Stimulated activated CD8-positive, alpha-beta memory T cell treated with anti-CD3 and anti-CD28 coated beads, Interleukin-15, amount 100 ng/mL, for 4 hours (primary cell): ENCODE measurements at places on chromosomes 3 and 15.

GRCh38 chr3:128624526-128625138, 26.0 kb downstream of the RPN1 start:
- no peak for DNase-seq

DNA sequence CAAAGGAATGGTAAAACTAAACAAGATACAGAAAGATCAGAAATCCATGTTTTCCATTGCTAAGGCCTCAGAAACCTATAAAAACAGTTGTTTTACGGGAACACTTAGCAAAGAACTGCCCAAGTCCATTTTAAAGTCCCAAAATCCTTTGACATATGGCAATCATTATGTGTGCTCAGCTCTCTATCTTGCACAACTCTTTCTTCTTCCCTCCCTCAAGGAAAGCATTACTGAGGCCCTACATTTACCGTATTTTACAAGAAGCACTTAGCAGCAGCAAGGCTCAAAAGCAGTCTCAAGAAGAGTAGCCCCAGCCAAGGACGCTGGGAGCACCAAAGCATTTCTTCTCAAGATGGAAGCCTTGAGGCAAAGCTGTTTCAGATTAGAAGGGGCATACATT, 169.6 kb upstream of the LRTM1 start:
- DNase-seq: no peak

DNA sequence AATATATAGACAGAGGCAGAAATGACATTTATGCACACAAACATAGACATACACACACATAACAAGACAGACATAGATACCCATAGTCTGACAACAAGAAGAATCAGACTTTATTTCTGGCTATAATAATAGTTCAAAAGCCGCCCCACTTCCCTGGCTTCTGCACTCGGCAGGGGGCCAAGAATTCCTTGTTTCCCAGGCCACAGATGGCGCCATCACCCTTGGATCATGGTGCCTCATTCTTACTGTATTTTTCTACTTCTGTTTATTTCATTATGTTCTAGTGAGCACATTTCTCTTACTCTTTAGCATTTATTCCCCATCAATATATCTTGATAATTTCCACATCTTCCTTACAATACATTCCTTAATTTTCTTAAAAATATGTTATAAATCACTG, 387.5 kb downstream of the NLGN1 start:
- DNase-seq: no peak

DNA sequence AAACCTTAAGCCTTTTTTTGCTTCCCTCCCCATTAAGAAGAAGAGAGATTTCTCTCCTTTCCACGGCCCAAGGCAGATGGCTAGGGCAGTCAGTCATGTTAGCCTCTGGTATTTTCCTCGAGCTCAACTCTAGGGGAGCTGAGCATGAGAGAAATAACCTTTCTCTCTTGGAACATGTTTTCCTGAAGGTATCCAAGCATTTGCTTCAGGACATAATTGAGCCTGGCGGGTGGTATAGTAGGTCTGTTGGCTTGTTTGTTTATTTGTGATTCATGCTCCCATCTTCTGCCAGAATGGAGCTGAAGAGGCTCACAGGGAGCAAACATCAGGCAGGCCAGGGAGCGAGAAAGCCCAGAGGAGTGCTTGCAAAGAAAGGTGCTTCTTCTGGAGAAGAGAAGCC, 102.5 kb downstream of the MESD start:
- no peak for DNase-seq

- no peak for DNase-seq
Observed at GRCh38 chr15:68631601-68632051, 52.8 kb downstream of the CORO2B start.

DNA sequence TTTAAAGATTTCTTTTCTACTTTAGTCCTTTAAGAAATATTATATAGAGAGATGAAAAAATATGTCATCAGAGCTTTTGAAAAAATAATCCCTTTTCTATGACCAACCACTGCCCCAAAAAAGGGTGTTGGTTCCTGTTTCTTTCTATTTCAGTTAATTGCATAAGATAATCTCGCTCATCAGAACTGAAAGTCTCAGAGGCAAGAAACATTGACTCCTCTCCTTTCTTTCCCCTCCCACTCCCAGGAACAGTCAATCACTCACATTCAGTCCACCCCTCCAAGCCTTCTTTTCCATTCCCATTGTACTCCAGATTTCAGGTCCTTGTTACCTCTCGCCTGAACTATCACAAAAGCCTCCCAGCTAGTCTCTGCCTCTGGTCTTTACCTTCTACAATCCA, 153.7 kb upstream of the ABI3BP start:
- DNase-seq: no peak

GRCh38 chr15:70008697-70009290, 88.9 kb downstream of the TLE3 start:
- no peak for DNase-seq

GRCh38 chr3:21754839-21755238, 3.8 kb upstream of the ZNF385D start:
- DNase-seq: no peak
